ENCODE measurements at places on chromosomes 11 and 22.
A peak's percentile ranks its signal among the peaks of the same experiment; 100 is the strongest.

DNA sequence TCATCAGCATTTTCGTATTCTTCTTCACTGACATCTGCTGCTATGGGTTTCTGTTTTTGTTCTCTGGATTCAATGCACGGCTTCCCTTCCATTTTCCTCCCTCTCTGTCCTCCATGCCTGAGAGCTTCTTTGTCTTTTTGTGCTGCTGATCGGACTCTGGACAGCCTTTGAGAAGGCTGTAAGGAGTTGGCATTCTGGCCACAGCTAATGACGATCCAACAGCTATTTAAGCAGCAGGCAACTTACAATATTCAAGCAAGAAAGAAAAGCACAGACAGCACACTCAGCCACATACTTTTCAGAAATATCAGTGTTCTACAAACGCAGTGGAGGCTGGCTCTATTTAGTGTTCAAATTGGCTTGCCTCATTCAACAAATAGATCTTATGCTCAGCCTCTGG is 60.9 kb upstream of the ZC3H12C start:
- no peak for DNase-seq

DNA sequence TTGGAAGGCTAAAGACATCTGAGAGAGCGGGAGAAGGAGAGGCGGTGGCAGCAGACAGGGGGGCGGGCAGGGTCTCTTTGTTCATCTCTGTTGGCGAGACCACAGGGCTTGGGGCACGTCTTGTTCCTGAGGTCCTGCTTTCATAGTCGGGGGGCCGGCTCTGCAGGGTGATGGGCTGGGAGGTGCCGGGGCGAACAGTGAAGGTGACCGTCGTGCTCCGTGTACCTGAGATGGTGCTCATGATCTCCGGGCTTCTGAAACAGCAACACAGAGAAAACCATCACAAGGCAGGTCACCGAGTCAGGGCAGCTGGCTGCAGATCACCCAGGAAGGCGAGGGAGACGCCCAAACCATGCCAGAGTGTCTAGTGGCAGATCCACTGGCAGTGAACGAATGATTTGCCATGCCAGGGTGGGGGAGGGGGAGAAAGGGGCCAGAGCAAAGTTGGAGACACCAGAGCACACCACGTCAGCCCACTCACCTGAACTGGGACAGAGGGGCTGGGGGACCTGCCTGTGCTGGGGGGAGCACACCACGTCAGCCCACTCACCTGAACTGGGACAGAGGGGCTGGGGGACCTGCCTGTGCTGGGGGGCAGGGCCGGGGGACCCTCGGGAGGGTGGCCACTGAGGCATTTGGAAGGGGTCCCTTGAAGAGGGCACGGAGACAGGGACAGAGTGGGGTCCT is 75.0 kb downstream of the CTTN start:
- no peak for DNase-seq

DNA sequence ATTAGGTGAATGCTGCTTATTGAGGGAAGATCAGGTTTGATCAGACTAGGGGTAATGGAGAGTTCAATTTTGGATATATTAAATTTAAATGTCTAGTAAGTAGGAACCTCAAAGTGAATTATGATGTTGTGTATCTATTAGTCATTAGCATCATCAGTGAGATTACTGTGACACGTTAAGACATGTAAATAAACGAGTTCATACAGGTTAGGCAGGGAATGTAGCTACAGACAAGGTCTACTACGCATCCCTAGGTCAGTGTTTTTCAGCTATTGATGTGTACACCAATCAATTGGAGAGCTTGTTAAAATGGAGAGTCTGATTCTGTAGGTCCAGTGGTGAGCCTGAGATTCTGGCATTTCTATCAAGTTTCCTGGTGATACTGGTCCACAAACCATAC is 120.1 kb upstream of the LRRC4C start:
- DNase-seq, result no peak

- DNase-seq, result no peak
Observed at GRCh38 chr11:12771875-12772274, 97.7 kb downstream of the TEAD1 start.

DNA sequence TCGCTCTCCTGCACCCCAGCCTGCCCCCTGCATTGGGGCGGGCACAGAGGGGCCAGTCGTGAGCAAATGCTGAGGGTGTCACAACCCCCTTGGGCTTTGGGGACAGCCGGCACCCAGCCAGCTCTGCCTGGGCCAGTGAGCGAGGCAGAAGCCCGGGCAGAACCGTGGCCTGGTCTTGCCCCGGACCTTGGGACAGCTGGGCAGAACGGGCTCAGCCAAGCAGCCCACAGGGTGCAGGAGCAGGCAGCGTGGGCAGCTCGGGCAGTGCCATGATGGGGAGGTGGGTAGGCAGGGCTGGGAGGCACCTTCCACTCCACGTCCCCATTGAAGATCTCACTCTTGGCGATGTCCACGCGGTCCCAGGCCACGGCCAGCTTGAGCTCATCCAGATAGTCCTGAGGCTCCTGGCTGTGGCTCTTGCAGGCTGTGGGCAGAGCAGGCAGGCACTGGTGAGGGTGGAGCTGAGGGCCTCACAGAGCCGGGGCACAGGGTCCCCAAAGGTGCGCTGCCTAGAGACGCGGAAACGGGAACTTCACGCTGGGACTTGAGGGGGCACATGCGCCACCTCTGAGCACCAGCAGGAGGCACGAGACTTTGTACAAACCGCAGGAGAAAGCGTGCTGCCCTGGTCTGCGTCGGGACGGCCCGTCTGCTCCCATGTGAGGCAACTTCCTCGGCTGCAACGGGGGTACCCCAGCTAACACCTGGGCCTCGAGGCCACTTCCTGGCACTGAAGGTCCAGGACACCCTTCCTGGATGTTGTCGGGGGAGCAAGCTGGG is 15.2 kb downstream of the TSSC4 start:
- no peak for DNase-seq

- peak; percentile 54 for DNase-seq
Observed at GRCh38 chr11:11876458-11876857, 34.7 kb downstream of the USP47 start.

GRCh38 chr22:38107692-38108515 is 2.6 kb downstream of the BAIAP2L2 start:
- DNase-seq, result no peak

DNA sequence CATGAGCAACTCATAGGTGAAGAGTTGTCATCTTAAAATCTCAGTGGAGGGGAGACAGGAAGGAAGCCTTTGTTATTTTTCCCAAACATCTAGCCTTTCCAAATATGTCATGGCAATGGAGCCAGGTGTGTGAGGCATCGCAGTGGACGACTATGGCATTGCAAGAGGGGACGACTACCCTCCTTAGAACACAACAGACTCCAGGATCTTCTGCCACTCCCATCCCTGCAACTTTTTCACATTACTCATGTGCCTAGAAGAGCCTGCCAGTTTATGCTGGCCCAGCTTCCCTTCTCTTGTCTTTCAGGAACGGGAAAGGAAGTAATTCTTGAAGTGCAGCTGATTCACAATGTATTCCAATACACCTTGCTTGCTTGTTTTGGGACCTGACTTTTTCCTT is 1008.4 kb downstream of the OPCML start:
- no peak for DNase-seq

GRCh38 chr11:7637447-7638157 is 35.7 kb downstream of the CYB5R2 start:
- no peak for DNase-seq

GRCh38 chr11:12131943-12132789 is 21.8 kb downstream of the MICAL2 start:
- no peak for DNase-seq
